ENCODE measurements at places on chromosomes 2 and 18. TPM values are rescaled to one million over a fixed set of nuclear protein-coding genes. Genes with fewer than 3 reads are reported as not detected.

GRCh38 chr2:221533299-221533698 lies 38.8 kb downstream of the EPHA4 start:
- DNase-seq: no peak

KCNE4 gene
- not detected for total RNA-seq

FNDC4 gene
- not detected for total RNA-seq

- no peak for DNase-seq
Observed at GRCh38 chr2:60386436-60386835, 167.0 kb downstream of the BCL11A start.

LGALSL gene
- total RNA-seq: 0.22 TPM

GKN1 gene
- not detected for total RNA-seq

All from CD4-positive, alpha-beta T cell (primary cell).